Activated effector memory CD4-positive, alpha-beta T cell treated with Interleukin-2 at 50 U/mL for 16 hours (primary cell): ENCODE measurements at places on chromosomes 5 and 9.

DNA sequence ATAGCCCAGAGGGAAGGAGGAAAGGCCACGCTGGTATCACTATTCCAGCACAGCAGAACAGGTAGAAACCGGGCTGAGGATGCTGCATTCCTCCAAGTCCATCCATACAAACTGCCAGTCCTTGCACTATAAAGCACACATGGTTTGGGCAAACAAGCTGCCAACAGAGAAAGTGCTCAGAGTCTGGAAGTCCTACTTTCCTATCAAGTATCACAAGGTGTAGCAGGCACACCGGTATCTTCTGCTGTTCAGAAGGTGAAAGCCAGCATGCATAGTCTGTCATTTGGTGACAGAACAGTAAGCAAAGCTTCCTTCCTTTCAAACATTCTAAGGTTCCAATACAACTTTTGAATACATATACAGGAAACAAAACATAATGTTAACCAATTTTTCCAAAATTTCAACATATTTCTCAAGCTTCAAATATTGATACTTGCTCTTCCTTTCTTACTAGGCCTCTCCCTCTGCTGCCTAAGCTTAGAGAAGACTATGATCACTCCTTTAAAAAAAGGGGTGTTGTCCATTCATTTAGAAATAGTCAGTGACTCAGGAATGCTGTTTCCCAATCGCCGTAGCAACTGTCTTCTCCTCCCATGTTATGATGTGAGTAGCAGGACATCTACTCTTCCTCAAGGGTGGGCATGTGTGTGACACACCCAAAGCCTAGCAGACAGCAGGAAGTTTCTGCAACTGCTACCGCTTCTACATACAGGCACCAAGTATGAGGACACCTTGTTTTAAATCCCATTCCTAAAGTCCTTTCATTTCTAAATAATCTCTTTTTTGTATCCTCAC lies 14.7 kb downstream of the DIAPH1 start:
- DNase-seq: no peak

GRCh38 chr9:127112056-127112455 lies 10.4 kb downstream of the ANGPTL2 start:
- no peak for DNase-seq

DNA sequence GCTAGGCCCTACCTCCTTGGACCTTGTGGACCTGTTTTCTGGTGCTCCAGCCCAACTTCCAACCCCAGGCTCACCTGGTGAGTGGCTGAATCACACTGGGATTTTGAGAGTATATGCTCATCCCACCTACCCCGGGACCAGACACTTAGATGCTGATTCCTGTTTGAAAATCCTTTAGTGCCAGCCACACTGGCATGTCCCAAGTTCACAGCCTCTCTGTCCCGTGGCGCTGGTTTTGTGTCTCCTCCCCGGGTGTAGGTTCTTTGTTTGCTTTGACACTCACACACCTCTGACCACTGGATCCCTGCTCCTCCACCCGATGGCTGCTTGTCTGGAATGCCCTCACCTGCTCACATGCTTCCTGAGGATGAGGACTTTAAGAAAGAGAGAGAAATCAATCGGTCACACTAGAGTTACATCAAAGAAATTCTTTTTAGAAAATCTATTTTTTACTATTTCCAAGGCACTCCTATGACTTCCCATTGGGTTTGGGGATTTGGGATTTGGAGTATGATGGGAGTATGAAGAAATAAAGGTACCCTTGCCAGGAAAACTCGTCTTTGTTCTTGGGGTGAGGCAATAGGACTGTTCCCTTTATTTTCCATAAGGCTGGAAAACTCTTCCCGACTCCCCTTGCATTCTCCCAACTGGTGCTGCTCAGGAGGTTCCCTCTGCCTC lies 7.3 kb upstream of the SLC25A48 start:
- no peak for DNase-seq

GRCh38 chr5:52906845-52907244 lies 82.3 kb upstream of the ITGA2 start:
- no peak for DNase-seq

DNA sequence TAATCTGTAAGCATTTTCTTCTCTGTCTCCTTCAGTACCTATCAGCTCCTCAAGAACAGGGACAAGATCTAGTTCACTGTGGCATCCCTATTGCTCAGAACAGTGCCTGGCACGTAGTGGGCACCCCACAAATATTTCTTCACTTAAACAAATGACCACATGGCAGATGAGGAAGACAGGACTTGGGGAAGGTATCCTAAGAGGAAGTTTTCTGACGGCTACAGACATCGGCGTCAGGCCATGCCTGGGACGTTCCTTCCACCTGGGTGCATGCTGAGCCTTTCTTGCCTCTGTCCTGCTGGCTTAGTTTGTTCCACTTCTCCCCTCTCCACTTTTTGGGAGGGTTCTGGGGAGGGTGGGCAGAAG lies 60.2 kb downstream of the NEURL1B start:
- DNase-seq: no peak
